ENCODE measurements at places on chromosomes 11 and 22.

GRCh38 chr11:46724088-46724487 lies 5.1 kb downstream of the F2 start:
- no peak for DNase-seq

GRCh38 chr22:36819112-36819511 lies 2.3 kb upstream of the PVALB start:
- DNase-seq = no peak

GRCh38 chr22:47654922-47655491 lies 892.6 kb downstream of the TBC1D22A start:
- DNase-seq = no peak

DNA sequence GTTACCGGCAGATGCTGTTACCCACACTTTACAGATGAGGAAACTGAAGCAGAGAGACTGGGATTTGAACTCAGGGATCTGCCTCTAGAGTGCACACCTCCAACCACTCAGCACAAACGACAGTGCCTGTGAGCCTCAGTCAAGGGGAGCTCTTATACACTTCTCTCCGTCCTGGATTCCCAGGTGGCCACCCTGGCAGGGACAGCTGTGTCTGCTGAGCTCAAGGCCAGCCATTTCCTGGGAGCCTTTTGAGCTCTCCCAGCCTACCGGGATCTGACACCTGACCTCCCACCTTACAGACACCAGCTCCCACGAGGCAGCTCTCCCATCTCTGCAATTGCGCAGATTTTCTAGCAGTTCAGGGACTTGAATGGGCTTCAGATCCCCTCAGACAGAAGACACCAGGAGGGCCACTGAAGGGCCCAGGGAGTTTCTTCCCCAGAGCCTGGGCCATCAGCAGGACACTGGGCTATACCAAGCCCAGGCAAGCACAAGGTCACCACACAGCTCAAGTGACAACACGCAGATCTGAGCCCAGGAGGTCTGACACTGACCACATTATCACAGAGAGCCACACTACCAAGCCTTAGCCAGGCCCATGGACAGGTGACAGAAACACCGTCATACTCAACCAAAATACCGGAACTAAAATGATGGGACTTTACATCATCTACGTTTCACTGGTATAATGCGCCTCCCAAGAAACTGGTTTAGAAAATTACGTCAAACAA lies 17.1 kb downstream of the PDGFB start:
- DNase-seq = no peak

DNA sequence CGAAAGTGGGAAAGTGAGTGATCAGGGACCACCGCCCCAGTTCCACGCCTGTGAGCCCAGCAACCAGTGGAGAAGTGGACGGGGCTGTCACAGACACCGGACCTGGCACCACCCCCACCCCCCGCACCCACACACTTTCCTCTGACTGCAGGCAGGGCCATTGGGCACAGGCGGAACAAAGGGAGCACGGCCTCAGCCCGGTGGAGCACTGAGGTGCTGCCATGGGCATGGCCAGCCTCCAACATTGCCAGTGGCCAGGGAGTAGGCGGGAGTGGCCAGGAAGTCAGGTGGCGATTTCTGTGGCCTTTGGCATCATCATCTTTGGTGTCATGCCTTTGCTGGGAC lies 78.5 kb downstream of the BCR start:
- no peak for DNase-seq

GRCh38 chr11:75583718-75584658 lies 21.9 kb downstream of the SERPINH1 start:
- DNase-seq = no peak

- DNase-seq = peak; percentile 57
These were observed at the start of gene UEVLD for GRCh38 chr11:18588297-18589252. UEVLD (minus strand) TSS chr11:18588734; CDS start chr11:18588654, 80 bp downstream.

- no peak for DNase-seq
These were observed 168.8 kb downstream of the C11orf87 start for GRCh38 chr11:109590782-109591181.

- no peak for DNase-seq
These were observed 53.6 kb downstream of the FZD4 start for GRCh38 chr11:86901599-86901998.

DNA sequence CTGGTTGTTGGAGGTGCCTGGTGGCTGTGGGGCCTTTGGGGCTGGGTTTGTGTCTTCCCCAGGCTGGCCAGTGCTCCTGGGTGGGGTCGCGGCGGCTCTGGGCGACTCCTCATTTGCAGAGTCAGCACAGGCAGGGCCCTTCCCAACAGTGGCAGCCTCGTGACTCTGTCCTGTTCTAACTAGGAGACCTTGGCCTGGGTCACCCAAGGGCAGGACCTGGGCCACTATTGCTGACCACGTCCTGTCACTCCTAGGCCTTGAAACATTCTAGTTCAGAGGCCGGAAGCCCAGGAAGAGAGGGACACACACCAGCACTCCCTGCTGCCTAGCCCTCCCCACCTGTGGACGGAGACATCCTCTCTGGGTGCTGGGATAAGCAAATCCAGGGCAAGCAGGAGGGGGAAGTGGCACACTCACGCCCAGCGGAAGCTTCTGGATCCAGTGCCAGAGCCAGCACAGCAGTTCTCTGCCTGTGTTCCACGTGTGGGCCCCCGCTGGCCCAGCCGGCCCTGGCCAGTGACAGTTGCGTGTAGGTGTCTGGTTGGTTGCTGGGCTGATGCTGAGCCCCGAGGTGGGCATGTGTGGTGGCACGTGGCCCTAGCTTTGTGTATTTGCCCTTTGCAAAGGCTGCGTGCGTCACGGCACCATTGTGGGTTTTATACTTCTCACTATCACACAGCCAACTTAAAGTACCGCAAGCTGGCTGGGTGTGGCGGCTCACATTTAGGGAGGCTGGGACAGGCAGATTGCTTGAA lies 4.3 kb upstream of the CHID1 start:
- DNase-seq = no peak

GRCh38 chr22:35502836-35503235 lies 37.8 kb upstream of the RASD2 start:
- DNase-seq = no peak

GRCh38 chr11:88327462-88328143 lies 9.9 kb downstream of the CTSC start:
- DNase-seq = no peak

GRCh38 chr22:36687516-36687915 lies 16.0 kb downstream of the CACNG2 start:
- no peak for DNase-seq

GRCh38 chr22:25060522-25061071 lies 108.1 kb downstream of the KIAA1671 start:
- peak; percentile 20 for DNase-seq

GRCh38 chr11:65576867-65577755 lies 1.3 kb downstream of the EHBP1L1 start:
- no peak for DNase-seq

DNA sequence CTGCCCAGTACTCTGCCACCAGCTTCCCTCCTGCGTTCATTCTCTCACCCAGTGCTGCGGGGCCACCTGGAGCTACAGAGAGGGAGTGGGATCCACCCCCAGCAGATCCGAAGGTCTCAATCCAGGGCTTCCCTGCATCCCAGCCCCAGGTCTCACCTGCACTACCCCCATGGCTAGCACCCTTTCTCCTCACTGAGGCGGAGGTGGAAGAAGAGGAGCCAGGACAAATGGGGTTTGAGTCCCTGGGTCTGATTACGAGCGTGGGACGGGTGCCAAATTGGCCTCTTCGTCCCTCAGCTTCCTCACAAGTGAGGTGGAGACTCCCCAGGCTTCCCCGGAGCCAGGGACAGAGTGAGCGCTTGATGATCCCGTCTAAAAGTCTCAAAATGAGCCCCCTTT lies 64.2 kb downstream of the NFAM1 start:
- no peak for DNase-seq

- DNase-seq = no peak
These were observed 122.6 kb downstream of the IGLL1 start for GRCh38 chr22:23457380-23457985.

DNA sequence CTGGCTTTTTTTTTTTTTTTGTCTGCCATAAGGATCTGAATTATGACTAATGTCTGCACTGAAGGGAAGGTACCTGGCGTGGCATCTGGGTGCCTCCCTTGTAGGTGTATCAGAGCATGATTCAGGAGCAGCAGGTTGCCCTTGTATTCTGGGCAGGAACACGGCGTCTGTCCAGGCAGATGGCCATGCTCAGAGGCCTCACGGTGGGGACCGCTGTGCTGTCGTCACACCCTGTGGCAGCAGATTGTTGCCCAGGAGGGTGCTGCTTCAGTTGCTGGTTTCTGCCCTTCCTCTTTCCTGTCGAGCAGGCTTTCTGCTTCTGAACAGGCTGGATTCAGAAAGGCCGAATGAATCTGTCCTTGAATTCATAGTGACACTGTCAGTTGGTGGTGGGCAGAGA lies 11.0 kb downstream of the ZNRF3 start:
- no peak for DNase-seq

- no peak for DNase-seq
These were observed 14.0 kb downstream of the C11orf42 start for GRCh38 chr11:6219359-6219758.

DNA sequence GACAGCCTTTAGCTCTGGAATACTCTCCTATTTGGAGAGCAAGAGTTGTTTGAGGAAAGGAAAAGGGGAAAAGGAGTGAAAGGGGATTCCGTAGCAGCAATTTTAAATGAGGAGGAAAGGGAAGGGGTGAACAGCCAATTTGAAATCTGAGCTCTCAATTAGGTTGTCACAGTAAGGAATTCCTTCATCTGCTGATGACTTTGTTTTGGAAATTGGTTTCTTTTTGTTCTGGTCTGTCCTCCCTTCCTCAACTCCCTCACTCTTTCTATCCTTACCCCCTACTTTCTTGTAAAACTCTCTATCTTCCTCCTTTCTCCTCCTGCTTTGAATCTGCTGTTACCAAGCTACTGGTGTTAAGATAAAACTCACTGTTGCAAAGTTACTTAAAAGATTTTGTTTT lies 1155.6 kb downstream of the DLG2 start:
- no peak for DNase-seq

DNA sequence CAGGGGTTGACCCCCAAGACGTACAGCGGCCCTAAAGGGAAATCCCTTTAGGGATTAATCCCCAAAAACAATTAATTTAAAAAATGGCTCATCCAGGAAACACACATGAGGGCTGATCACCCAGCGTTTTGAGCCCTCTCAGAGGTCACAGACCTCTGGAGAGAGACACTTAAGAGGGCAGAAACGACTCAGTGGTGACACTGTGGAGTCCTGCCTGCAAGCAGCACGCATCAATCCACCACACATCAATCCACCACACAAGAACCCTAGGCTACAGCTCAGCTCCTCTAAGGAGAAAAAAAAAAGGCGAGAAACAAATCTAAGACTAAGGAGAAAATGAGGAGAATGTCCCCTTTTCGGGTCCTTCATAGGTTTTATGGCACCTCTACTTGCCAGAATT lies 12.5 kb upstream of the SELENOH start:
- no peak for DNase-seq

DNA sequence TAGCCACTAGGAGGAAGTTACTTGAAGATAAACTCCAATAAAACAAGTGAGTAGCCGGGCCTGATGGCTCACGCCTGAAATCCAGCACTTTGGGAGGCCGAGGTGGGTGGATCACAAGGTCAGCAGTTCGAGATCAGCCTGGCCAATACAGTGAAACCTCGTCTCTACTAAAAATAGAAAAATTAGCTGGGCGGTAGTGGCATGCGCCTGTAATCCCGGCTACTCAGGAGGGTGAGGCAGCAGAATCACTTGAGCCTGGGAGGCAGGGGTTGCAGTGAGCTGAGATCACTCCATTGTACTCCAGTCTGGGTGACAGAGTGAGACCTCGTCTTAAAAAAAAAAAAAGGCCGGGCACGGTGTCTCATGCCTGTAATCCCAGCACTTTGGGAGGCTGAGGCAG lies 34.0 kb upstream of the CLPB start:
- DNase-seq = no peak

- DNase-seq = no peak
These were observed 19.7 kb downstream of the CTR9 start for GRCh38 chr11:10770626-10771254.
